Smooth muscle cell of trachea (primary cell): ENCODE measurements at places on chromosomes 7 and 10. TPM values are rescaled to one million over a fixed set of nuclear protein-coding genes. Genes with fewer than 3 reads are reported as not detected.

Gene GOT1
- total RNA-seq, result 25.6 and 25.8 TPM in 2 replicates

Gene PKD2L1
- total RNA-seq, result not detected in 2 replicates

Gene HMX3
- not detected in 2 replicates for total RNA-seq

Gene EPO
- total RNA-seq, result not detected in 2 replicates

Gene LBX1
- not detected in 2 replicates for total RNA-seq

Gene AQP1
- total RNA-seq, result 0.29 and 1.5 TPM in 2 replicates

Gene LRIT1
- not detected in 2 replicates for total RNA-seq

Gene GNAI1
- total RNA-seq, result 37.1 and 47.1 TPM in 2 replicates

Gene MMD2
- total RNA-seq, result not detected in 2 replicates

Gene ICA1
- 0.33 and 0.44 TPM in 2 replicates for total RNA-seq

Gene RPP38
- 15.1 and 15.5 TPM in 2 replicates for total RNA-seq

Gene TAS2R4
- 0.58 and 1.7 TPM in 2 replicates for total RNA-seq

Gene GPAM
- 13.5 and 16.4 TPM in 2 replicates for total RNA-seq

Gene GFRA1
- total RNA-seq, result 0.15 and 0.50 TPM in 2 replicates

Gene CNPY1
- not detected in 2 replicates for total RNA-seq

Gene C7orf57
- not detected in 2 replicates for total RNA-seq

Gene OPN4
- not detected in 2 replicates for total RNA-seq

Gene PRSS37
- not detected in 2 replicates for total RNA-seq

Gene PNLIPRP2
- total RNA-seq, result not detected in 2 replicates

Gene OR13A1
- not detected in 2 replicates for total RNA-seq

Gene CXCL12
- 42.0 and 133 TPM in 2 replicates for total RNA-seq

Gene TMEM184A
- total RNA-seq, result not detected in 2 replicates

Gene CDC14C
- 0.15 and 0.17 TPM in 2 replicates for total RNA-seq

Gene SPDYE5
- not detected in 2 replicates for total RNA-seq

Gene SEPHS1
- total RNA-seq, result 29.9 and 32.6 TPM in 2 replicates

Gene OR2A12
- not detected in 2 replicates for total RNA-seq

Gene INA
- total RNA-seq, result 0.44 and 0.99 TPM in 2 replicates

Gene SFTPA1
- total RNA-seq, result not detected in 2 replicates

Gene TCF7L2
- 3.0 and 5.7 TPM in 2 replicates for total RNA-seq

Gene RASA4B
- 3.0 and 3.5 TPM in 2 replicates for total RNA-seq

Gene AGR2
- not detected in 2 replicates for total RNA-seq

Gene SYNPO2L
- not detected in 2 replicates for total RNA-seq

Gene TMUB1
- 25.5 and 32.6 TPM in 2 replicates for total RNA-seq

Gene PIP
- total RNA-seq, result not detected in 2 replicates

Gene MAGI2
- total RNA-seq, result 16.2 and 33.2 TPM in 2 replicates
